ENCODE measurements at places on chromosomes 13 and 19. TPM values are rescaled to one million over a fixed set of nuclear protein-coding genes. Genes with fewer than 3 reads are reported as not detected.

Gene ZNF530
- total RNA-seq: 9.9 TPM

Gene OR7A5
- total RNA-seq: not detected

DNA sequence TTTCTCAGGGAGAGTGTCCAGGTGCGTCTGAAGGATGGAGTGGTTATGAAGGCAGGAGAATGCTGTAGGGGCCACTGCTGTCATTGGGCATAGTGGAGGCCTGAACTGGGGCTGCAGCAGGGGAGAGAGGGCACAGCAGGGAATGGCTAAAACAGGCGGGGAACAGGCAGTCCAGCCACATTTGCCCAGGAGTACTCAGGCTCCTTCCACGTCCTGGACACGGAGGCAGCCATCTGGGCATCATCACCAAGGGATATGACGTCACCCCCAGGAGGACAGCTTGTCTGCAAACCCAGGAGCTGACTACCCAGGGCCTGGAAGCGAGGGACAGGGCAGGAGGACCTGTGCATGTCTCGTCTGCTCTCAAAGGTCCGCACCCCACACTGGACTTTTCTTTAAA, 22.2 kb downstream of the VSTM2B start:
- DNase-seq: no peak

DNA sequence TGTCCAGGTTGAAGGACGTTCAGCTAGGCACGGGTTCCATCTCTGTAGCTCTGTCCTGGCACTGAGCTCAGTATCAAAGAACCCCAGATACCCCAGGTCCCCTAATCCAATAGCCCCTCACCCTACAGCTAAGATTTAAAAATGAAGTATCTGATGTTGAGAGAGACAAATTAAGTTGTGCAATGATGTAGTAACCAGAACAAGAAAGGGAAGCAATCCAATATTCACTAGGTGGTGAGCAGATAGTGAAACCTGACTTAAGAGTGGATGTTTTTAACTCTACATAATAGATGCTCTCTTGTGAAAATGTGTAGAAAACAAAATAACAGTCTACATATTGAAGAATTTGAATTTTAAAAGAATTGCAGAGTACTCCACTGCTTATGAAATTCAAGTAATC, 1.8 kb downstream of the ACOD1 start:
- DNase-seq: no peak

Gene C13orf46
- 13.9 TPM for total RNA-seq

DNA sequence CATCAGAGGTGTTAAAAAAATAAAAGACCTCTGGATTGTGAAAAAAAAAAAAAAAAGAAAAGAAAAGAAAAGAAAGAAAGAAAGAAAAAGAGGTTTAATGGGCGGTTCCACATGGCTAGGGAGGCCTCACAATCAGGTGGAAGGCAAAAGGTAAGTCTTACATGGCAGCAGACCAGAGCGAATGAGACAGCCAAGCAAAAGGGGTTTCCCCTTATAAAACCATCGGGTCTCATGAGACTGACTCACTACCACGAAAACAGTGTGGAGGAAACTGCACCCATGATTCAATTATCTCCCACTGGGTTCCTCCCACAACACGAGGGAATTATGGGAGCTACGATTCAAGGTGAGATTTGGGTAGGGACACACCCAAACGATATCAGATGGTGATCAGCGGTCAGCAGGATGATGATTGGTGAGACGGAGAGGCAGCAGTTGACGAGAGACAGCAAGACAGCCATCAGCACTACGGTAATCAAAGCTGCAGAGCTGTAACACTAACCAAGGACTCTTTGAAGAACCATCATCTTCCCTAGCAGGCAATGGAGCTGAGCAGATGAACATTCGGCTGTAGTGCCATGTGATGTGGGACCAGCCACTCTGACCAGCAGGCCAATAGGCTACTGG, 3.9 kb upstream of the CD209 start:
- DNase-seq: peak; percentile 64

GRCh38 chr19:35115177-35115951, at the start of gene FXYD3:
Gene FXYD3, plus strand, starts transcription at chr19:35115823. Its CDS starts 3,554 bp downstream, at chr19:35119377.
- DNase-seq: no peak

Gene ZNF547
- total RNA-seq: 10.8 TPM

DNA sequence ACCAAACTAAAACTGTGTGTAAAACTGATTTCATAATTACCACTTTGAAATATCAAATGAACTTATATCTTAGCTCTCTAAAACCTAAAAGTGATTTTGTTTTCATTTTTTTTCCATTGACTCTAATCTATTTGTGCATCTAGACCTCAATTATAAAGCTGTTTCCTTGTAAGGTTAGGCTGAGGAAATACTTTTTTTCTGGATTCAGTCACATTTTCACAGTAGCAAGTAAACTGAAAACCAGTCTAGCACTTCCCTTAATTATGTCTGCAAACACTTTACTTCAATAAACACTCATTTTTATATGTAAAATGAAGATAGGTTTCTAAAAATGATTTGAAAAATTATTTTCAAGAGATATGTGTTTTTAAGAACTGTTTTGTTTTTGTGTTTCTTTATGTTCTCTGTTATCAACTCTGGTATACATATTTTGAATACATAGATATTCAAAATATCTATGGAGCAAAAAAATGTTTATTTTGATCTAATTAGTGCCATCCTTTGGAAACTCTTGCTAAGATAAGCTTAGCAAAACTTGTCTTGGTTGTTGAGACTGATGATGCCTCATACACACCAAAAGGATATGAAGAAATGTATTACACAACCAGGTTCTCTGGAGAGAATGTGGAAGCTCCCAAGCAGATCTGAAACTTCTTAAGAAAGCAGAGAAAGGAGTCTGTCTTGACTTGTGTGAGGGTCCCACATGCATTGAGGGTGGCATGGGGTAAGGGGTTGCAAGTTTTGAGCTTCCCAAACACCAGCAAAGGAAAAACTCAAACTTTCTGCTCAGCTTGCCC, 1887.4 kb downstream of the PCDH9 start:
- DNase-seq: no peak

DNA sequence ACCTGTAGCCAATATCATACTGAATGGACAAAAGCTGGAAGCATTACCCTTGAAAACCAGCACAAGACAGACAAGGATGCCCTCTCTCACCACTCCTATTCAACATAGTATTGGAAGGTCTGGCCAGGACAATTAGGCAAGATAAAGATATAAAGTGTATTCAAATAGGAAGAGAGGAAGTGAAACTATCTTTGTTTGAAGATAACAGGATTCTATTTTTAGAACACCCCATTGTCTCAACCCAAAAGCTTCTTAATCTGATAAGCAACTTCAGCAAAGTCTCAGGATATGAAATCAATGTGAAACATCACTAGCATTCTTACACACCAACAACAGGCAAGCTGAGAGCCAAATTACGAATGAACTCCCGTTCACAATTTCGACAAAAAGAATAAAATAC, 17.8 kb upstream of the CCNA1 start:
- no peak for DNase-seq

GRCh38 chr19:19470579-19470978, 44.8 kb downstream of the TSSK6 start:
- no peak for DNase-seq

GRCh38 chr19:30656520-30657100, 284.4 kb downstream of the ZNF536 start:
- DNase-seq: no peak

Gene PRR19
- 0.28 TPM for total RNA-seq

DNA sequence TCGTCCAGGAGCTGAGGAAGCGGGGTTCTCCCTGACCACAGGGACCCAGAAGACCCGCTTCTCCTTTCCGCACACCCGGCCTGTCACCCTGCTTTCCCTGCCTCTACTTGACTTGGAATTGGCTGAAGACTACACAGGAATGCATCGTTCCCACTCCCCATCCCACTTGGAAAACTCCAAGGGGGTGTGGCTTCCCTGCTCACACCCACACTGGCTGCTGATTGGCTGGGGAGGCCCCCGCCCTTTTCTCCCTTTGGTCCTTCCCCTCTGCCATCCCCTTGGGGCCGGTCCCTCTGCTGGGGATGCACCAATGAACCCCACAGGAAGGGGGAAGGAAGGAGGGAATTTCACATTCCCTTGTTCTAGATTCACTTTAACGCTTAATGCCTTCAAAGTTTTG, 18.9 kb downstream of the VASP start:
- no peak for DNase-seq

- no peak for DNase-seq
Observed at GRCh38 chr13:106275446-106276032, 259.9 kb downstream of the EFNB2 start.

Gene THSD1
- 0.87 TPM for total RNA-seq

- DNase-seq: peak; percentile 39
Observed at GRCh38 chr19:52600639-52601024, 30.5 kb downstream of the ZNF701 start.

GRCh38 chr19:39408392-39409207, 2.0 kb downstream of the ZFP36 start:
- DNase-seq: peak; percentile 62

GRCh38 chr13:101941095-101941783, 460.6 kb downstream of the FGF14 start:
- no peak for DNase-seq

GRCh38 chr13:41144576-41144975, 12.0 kb upstream of the KBTBD6 start:
- no peak for DNase-seq

GRCh38 chr13:113651511-113652403, 6.2 kb downstream of the ATP4B start:
- no peak for DNase-seq

DNA sequence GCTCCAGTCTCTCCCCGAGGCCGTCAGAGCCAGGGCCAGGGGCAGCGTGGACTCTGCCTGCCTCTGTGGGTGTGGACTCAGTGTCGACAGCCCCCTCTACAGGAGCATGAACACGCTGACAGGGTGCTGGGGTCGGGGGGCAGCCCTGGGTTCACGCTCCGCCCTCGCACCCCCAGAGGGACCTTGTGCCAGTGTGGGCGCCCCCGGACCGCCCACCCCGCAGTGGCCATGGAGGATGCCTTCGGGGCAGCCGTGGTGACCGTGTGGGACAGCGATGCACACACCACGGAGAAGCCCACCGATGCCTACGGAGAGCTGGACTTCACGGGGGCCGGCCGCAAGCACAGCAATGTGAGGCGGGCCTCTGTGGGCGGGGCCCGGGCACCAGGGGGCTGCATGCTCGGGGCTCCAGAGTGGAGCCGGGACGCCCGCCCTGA, 8.3 kb downstream of the TRPM4 start:
- DNase-seq: no peak

DNA sequence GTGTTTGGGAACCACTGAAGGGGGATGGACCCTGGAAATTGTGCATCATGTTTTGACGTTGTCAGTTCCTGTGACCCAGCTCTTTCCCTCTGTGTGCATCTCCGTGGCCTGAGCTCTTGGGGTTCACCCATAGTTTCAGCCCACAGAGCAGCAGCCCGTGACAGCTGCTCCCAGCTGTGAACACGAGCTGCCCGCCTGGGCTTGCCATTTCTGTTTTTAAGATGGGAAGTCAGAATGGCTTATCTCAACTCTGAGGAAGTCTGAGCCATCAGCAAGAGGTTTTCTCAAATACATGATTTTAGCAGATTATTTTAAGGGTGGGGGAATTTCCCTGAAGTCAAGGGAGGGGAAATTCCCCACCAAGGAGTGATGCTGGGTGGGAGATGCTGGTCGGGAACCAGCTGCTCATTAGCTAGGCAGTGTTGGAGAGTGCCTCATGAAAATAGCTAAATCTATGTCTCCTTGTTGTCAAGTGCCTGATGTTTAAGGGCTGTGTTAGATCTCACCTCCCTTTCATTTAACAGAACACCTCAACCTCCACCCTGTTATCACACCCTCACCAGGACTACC, 34.8 kb upstream of the C1QTNF9 start:
- DNase-seq: peak; percentile 91

Gene LGALS4
- total RNA-seq: 4.7 TPM

GRCh38 chr13:46983881-46984280, 87.0 kb upstream of the HTR2A start:
- no peak for DNase-seq

DNA sequence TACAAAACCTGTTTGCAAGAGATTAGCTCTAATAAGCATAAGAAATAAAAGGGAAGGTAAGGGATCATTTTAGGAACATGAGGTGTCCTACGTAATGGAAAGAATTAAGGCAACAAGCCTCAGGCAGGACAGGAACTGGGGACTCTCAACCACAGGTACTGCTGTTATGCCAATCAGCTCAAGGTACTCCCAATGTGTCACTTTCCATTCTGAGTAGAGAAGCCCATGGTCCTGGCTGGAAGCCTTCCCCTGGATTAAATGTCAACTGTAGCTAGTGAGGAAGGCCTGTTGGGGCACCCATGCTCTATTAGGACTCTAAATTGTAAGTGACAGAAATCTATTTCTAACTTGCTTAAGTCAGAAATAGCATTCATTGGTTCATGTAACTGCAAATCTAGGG, 134.6 kb downstream of the DPF1 start:
- no peak for DNase-seq

- no peak for DNase-seq
Observed at GRCh38 chr13:110503037-110503901, 58.3 kb downstream of the RAB20 start.

Gene CYP2S1
- total RNA-seq: 0.28 TPM

GRCh38 chr13:54841682-54842081, 1813.1 kb downstream of the OLFM4 start:
- DNase-seq: no peak

Gene CYP4F2
- not detected for total RNA-seq

DNA sequence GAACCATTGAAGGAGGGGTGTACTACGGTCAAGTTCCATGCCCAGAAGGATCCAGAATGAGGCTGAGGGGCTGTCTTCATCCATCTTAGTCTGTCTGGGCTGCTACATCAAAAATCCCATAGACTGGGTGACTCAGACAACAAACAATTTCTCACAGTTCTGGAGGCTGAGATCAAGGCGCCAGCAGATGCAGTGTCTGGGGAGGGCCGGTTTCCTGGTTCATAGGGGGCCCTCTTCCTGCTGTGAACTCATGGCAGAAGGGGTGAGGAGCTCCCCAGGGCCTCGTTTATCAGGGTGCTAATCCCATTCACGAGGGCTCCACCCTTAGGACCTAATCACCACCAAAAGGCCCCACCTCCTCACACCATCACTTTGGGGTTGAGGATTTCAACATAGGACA, 14.7 kb upstream of the KCTD15 start:
- DNase-seq: no peak

DNA sequence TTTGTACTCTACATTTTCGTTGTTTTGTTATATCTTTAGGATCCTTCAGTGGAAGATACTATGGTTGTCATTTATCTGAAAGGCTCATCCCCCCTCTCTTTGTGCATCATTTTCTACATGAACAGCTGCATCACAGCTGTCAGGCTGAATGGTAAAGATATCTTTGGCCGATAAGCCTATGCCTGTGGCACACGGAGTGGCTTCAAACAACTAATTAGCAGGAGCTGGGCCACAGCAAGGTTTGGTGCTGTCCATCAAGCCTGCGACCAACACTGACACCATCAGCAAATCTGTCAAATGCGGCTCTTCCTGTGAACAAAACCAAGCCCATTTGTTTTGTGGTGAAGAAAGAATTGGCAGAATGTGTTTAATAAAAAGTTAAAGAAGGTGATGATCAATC, 334.4 kb downstream of the PCDH9 start:
- no peak for DNase-seq

GRCh38 chr13:22926748-22927400, 253.9 kb upstream of the SGCG start:
- no peak for DNase-seq

DNA sequence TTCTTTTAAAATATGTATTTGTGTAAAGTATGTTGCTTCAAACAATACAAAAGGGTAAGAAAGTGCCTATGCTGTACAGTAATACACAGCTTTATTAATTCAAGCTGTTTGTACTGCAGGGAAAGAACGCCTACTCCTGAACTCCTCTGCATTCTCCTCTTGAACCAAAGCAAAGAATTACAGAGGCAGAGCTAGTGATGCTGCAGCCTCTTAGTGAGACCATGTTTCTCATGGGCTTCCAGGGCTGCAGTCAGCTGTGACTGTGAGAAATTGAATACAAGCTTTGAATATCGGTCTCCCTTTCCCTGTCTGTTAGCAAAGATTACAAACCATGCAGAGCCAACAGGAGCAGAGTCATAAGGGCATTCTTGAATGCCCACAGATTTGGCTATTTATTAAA, 248.5 kb downstream of the SLITRK1 start:
- no peak for DNase-seq

Data from CD4-positive, alpha-beta memory T cell (primary cell).